Activated naive CD4-positive, alpha-beta T cell treated with Interleukin-2 at 50 U/mL for 16 hours (primary cell): ENCODE measurements at places on chromosomes 1 and 21.
A peak's percentile ranks its signal among the peaks of the same experiment; 100 is the strongest.

- no peak for DNase-seq
Observed at GRCh38 chr1:154801234-154802011, 68.7 kb downstream of the KCNN3 start.

GRCh38 chr1:39103328-39104157 is 77.4 kb downstream of the NDUFS5 start:
- DNase-seq = no peak

GRCh38 chr1:161111117-161111516 is 6.7 kb downstream of the PFDN2 start:
- no peak for DNase-seq

- DNase-seq = peak; percentile 21
Observed at GRCh38 chr1:212607206-212607912, 1.2 kb upstream of the ATF3 start.

DNA sequence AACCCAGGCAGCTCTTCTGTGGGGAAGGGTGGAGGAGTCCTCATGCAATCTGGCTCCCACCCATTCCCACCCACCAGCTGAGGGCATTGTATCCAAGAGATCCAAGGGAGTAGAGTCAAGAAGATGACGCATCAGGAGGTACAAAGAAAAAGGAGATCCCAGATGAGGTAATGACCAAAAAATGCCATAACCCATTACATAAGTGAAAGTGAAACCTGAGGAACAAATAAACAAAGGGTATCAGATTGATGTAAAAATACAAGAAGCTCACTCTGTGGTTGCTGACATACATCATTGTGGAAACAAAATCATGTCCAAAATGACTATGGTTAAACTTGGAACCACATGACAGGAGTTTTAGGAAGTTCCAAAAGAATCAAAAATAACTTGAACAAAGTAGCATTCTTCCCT is 42.5 kb downstream of the CCN1 start:
- DNase-seq = no peak

- no peak for DNase-seq
Observed at GRCh38 chr1:202143011-202143767, 1.3 kb downstream of the ARL8A start.

GRCh38 chr1:169784102-169784501 is 10.6 kb downstream of the METTL18 start:
- DNase-seq = no peak

DNA sequence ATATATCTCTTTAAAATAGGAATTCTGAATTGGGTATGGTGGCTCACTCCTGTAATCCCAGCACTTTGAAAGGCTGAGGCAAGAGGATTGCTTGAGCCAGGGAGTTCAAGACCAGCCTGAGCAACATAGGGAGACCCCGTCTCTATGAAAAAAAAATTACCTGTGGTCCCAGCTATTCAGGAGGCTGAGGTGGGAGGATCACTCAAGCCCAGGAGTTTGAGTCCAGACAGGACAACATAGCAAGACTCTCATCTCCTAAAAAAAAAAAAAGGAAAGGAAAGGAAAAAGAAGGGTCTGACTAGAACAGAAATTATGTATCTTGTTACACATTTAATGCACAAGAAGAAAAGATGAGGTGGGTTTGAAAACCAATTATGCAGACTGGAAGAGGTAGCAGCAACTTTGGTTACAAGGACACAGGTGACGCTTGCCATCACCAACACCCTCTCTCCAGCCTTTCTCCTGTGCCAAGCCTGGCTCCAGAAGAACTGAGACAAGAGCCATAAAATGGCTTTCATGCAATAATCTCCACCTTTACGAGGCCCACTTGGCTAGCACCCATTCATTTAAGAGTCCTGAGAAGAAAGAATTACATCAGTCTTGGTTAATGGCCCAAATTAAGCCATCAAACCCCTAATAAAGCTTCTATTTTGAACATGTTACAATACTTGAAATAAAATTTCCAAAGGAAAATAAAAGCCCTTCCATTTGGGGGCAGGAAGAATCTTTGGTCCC is 4.8 kb upstream of the SELENBP1 start:
- DNase-seq = no peak

GRCh38 chr1:22248746-22249145 is 105.8 kb upstream of the WNT4 start:
- DNase-seq = no peak

DNA sequence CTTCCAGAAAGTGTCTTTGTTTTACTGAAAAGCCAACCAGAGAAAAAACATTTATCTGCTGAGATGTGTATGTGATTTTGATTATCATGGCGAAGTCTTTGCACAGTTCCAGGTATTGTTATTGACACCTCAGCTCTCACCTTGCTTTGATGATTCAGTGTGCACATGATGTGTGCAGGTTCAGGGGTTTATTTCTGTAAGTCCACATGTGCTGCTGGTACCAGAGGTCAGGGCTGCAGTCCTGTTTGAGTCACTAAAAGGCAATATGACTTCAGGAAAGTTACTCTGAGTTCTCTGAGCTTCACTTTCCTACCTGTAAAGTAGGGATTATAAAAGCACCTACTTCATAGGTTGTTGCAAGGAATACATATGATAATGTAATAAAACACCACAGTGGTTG is 97.1 kb downstream of the CNIH3 start:
- no peak for DNase-seq

DNA sequence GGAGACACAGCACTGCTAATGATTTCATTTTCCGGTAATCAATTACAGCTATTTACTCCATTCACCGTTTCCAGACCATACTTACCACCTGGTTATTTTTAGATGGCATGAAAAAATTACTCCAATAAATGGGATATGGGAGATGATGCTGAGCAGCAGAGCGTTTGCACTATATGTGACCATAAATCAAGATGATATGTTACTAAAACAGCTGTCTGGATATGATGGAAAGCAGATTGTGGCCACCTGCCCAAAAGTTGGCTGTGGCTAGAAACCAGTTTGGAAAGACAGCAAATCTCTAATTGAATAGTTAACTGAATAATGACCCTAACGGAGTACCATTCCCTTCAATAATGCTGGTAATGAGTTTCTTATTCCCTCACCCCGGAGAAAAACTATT is 22.5 kb upstream of the KCTD3 start:
- no peak for DNase-seq

DNA sequence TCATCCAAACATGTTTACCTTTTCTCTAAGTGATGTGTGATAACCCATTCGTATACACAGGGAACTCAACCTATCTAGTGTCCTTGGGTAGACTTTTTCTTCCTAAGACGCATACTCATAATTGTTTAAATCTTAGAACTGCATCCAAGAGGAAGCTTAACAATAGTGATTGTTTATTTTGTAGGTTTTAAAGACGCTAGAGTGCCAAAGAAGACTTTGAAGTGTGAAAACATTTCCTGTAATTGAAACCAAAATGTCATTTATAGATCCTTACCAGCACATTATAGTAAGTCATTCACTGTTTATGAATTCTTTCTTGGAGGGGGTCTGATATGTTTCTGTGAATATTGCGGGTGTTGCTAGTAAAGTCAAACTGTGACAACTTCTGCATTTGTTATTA is 25.4 kb downstream of the PLA2G4A start:
- no peak for DNase-seq

GRCh38 chr1:42171679-42172266 is 7.2 kb upstream of the GUCA2A start:
- no peak for DNase-seq

GRCh38 chr1:31510304-31510703 is 66.0 kb upstream of the TINAGL1 start:
- DNase-seq = no peak

- DNase-seq = no peak
Observed at GRCh38 chr1:84259989-84260388, 41.5 kb upstream of the SAMD13 start.

GRCh38 chr1:26730695-26731094 is 34.9 kb downstream of the ARID1A start:
- DNase-seq = no peak

DNA sequence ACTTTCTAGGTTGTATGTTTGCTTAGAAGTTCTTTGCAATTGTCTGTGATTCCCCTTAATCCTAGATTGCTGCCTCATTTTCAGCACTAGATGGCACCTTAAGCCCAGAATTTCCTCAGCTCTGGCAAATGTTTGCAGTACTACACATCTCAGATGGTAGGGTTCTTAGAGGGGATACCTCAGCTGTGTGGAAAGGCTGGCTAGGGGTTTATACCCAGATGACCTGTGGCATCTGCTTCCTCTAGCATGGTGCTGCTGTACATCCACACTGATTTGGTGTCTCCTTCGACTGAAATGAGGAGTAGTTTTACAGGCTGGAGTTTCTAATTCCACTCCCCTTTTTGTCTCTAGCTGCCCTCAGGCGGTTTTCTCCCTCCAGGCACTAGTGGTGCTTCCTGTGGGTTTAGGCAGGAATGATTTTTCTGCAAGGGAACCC is 23.5 kb downstream of the ASB17 start:
- no peak for DNase-seq

DNA sequence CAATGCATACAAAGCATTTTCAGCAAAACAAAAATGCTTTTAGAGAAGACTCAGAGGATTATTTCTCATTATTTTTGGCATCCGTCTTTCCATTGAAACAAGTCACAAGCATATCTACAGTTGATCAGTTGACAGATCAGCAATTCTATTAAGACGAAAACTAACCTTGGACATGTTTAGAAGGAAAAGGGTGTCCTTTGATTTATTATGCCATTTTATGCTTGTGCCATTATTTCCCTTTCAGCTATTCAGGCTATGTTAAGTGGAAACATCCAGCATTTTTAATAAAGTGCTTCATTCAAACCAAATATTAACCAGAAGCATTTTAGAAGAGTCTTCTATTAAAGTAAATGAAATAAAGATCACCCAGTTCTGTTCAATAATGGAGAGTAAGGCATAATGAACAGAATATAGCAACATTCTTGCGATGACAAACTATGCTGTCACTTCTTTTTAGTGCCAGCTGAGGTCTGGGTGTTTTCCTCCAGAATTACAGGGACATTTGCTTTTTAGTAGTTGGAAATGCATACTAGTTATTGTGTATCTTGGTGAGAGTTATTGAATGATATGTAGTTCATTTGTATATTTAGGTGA is 481.4 kb downstream of the PLA2G4A start:
- DNase-seq = no peak

GRCh38 chr1:226655251-226656163 is 83.6 kb downstream of the ITPKB start:
- DNase-seq = no peak

- DNase-seq = no peak
Observed at GRCh38 chr1:180003026-180003695, 48.6 kb downstream of the CEP350 start.

- no peak for DNase-seq
Observed at GRCh38 chr1:189880135-189880534, 597.5 kb downstream of the BRINP3 start.

GRCh38 chr1:177181631-177182291 is 11.0 kb downstream of the BRINP2 start:
- peak; percentile 3 for DNase-seq

DNA sequence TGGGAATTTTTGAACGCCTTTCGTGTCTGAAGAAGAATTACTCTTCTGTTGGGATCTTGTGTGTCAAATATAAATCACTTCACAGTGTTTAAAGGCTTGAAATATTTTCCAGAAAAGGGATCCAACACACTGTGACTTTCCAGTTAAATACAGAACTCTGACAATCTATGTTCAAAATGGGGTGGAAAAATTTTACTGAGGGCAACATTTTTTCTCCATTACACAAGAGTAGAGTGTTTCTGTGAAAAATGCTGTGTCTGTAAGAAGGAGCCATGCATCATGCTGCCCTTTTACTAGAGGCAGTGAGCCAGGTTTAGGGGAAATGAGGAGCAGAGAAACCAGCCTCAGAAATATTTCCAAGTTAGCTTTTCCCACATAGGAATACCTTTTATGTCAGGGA is 86.5 kb downstream of the VPS13D start:
- DNase-seq = no peak

DNA sequence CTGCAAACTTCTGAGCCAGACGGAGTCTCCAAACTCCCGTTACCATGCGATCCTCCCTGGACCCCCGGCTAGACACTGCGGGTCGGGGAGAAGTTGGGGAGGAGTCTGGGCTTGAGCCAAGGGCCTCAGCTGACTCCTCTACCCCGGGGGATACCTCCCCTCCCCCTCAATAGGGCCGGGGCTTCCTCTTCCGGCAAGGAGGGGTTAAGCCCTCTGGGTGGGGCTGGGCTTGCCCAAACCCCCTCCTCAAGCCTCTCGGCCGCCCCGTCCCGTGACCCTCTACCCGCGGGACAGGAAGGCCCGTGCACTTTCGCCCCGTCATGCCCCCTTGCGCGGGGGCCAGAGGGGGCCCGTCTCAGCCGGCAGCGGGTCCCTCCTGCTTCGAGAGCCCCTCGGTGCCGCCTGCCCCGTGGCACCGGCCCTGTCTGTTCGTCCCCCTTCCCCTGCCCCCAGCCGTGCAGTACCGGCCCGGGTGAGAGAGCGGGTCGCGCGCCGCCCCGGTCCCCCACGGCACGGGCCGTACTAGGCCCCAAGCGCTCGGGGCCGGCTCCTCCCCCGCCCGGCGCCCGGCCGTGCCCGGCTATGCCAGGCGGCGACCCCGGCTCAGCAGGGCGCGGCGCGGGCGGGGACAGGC is 652 bp downstream of the ARL8A start:
- peak; percentile 35 for DNase-seq

GRCh38 chr1:84480650-84481049 is 1.6 kb downstream of the RPF1 start:
- DNase-seq = no peak

DNA sequence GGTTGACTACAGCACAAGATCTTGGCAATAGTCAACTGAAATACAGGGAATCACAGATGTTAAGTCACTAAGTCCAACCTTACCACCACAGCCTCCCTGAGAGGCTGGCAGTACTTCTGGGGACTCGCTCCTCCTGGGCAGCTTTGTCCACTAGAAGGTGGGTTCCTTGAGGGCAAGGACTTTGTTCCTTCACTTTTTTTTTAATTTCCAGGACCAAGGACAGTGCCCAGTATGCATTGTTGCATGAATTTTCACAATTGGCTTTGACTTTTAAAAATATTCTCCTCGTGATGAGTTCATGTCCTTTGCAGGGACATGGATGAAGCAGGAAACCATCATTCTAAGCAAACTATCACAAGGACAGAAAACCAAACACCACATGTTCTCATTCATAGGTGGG is 96.7 kb upstream of the IGSF21 start:
- no peak for DNase-seq

DNA sequence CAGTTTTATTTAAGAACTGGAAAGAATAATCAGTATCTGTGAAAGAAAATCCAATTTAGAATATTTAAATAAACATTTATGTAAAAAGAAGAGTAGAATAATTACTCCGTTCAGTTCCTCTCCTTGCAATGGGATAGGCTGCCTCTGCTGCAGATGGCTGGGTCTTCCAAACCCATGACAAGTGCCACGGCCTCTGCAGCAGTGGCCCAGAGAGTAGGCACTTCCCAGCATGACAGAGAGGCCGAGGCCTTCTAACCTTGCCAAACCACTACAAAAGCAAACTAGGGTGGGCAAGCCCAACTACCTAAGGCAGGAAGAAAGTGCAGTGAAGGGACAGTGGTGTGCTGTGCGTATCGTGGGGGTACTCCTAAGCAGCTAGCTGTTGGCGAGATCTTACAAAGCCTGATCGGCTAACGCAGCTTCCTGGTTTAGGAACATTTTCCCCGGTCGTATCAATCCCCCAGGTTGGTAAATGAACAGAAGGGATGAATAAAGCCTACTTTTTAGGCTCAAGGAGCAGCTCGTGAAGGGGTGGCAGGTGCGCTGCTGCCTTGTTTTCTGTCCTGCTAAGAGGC is 14.5 kb downstream of the ICMT start:
- DNase-seq = no peak

GRCh38 chr1:40411843-40412242 is 38.3 kb downstream of the SMAP2 start:
- no peak for DNase-seq

GRCh38 chr1:6497215-6497866 is 5.9 kb upstream of the PLEKHG5 start:
- peak; percentile 57 for DNase-seq

- DNase-seq = no peak
Observed at GRCh38 chr1:156551066-156551643, 21.2 kb downstream of the IQGAP3 start.
